GM23338 (cell line): ENCODE measurements at places on chromosomes 1 and 21.

DNA sequence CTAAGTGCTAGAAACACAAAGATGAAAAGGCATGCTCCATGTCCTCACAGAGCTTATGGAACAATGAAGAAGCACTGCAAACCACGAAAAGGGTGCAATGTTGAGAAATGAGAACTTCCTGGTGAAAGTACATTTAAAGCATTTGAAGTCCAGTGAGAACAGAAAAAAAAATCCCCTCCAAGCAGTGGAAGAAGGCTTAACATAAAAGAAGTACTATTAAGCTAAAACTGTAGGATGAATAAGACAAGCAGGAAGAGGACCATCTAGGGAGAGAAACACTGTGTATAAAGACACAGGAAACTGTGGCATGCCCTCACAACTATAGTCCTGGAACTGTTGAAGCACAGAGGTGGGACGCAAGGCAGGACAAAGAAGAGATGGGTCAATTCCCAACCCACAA lies 10.0 kb downstream of the TP53BP2 start:
- H3K36me3 ChIP-seq = no peaks in the 10 kb centered on the region
- no peak overlapping the region for H3K4me3 ChIP-seq
- peaks cover 51% of the 10 kb centered on the region for H3K4me1 ChIP-seq
- H3K27ac ChIP-seq = no peak overlapping the region

GRCh38 chr21:44695641-44696040 lies 1.3 kb upstream of the KRTAP10-12 start:
- no peaks in the 10 kb centered on the region; the same call in 1 of the 2 replicates for H3K36me3 ChIP-seq
- H3K27ac ChIP-seq = no peak overlapping the region

GRCh38 chr1:152442301-152442700 lies 28.2 kb upstream of the CRNN start:
- H3K36me3 ChIP-seq = no peaks in the 10 kb centered on the region
- no peak overlapping the region for H3K27ac ChIP-seq
- no peak overlapping the region for H3K4me3 ChIP-seq

DNA sequence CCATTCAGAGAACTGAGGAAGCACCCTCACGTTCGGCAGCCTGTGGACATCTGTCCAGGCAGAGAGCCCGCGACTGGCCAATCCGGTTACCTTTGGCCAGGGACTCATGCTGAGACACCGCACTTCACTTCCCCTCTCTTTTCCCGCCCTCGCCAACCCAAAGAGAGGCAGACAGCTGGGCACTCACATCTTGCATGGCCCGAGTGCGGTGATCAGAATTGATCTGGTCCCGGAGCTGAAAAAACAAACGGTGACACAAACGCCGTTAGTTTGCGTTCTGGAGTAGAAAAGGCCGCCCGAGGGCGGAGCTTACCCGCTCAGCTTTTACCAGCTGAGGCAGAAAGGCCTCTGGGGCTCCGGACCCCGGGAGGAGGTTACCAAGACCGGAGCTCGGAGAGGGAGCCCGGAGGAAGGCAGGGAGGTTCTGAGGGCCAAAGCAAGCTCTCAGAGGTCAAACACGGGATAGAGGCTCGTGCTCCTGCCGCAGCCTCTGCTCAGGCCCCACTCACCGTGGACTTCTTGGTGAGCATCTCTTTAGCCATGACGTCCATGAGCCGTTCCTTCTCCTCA lies 376 bp downstream of the SF3A3 start:
- peak overlapping the region; percentile 86 for H3K4me3 ChIP-seq
- peak; percentile 58 for DNase-seq
- H3K27me3 ChIP-seq = no peaks in the 10 kb centered on the region
- H3K36me3 ChIP-seq = peaks cover 34% of the 10 kb centered on the region
- H3K4me1 ChIP-seq = 0 out of 2 replicates have a peak, but pooled peaks cover 7% of the 10 kb centered on the region
- H3K27ac ChIP-seq = peak overlapping the region; percentile 88

GRCh38 chr1:222784371-222784770 lies 30.5 kb upstream of the DISP1 start:
- no peak overlapping the region for H3K4me3 ChIP-seq
- H3K27me3 ChIP-seq = no peaks in the 10 kb centered on the region; the same call in 1 of the 2 replicates
- H3K36me3 ChIP-seq = no peaks in the 10 kb centered on the region
- DNase-seq = no peak

- no peaks in the 10 kb centered on the region for H3K4me1 ChIP-seq
- no peaks in the 10 kb centered on the region for H3K27me3 ChIP-seq
- no peak for DNase-seq
- H3K36me3 ChIP-seq = no peaks in the 10 kb centered on the region
- H3K27ac ChIP-seq = no peak overlapping the region
- H3K4me3 ChIP-seq = no peak overlapping the region
Measured at GRCh38 chr21:19833082-19833481, 1165.1 kb upstream of the NCAM2 start.

- DNase-seq = no peak
- no peaks in the 10 kb centered on the region for H3K36me3 ChIP-seq
- H3K27ac ChIP-seq = no peak overlapping the region
- no peaks in the 10 kb centered on the region for H3K27me3 ChIP-seq
Measured at GRCh38 chr1:31152181-31152795, 86.8 kb upstream of the PUM1 start.

DNA sequence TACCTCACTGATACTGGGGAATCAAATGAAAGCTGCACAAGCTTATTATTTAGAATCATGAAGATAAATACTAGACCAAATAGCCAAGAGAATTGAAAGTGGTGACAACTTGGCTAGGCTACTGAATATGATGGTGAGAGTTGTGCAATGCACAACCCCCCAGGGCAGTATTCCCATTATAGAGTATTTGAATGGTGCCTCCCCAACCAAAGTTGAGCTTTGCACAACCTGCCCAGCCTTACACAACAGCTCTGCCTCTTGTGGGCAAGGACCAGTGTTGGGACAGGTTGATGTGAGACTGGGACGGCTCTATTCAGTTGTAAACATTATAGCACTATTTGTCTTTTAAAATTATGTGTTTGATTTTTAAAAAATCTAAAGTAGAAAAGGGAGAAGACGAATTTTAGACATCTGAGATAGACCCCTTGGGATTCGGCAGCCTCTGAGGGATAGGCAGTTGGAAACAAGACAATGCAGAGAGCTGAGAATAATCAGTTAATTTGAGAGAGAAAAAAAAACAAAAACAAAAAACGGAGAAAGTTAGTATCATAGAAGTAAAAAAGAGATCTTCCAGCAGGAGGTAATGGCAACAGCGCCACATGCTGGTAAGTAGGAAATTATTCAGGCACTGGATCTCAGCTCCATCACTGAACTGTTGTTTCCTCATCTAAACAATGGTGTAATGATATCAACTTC lies 91.0 kb upstream of the KCNA3 start:
- H3K27me3 ChIP-seq = no peaks in the 10 kb centered on the region
- H3K36me3 ChIP-seq = no peaks in the 10 kb centered on the region
- peak; percentile 72 for DNase-seq
- H3K27ac ChIP-seq = no peak overlapping the region
- H3K4me3 ChIP-seq = no peak overlapping the region

GRCh38 chr1:184408580-184408979 lies 21.8 kb downstream of the C1orf21 start:
- no peak overlapping the region for H3K4me3 ChIP-seq
- no peaks in the 10 kb centered on the region for H3K27me3 ChIP-seq
- no peaks in the 10 kb centered on the region for H3K36me3 ChIP-seq
- peak; percentile 43 for DNase-seq

GRCh38 chr1:56524263-56524662 lies 55.1 kb downstream of the PLPP3 start:
- no peak for DNase-seq
- H3K4me1 ChIP-seq = peaks cover 49% of the 10 kb centered on the region
- no peak overlapping the region for H3K4me3 ChIP-seq
- no peaks in the 10 kb centered on the region for H3K27me3 ChIP-seq

- H3K4me1 ChIP-seq = peaks cover 4% of the 10 kb centered on the region; the same call in 1 of the 2 replicates
- no peak overlapping the region for H3K4me3 ChIP-seq
- no peaks in the 10 kb centered on the region for H3K36me3 ChIP-seq
- DNase-seq = no peak
Measured at GRCh38 chr1:12553963-12554362, 64.0 kb downstream of the DHRS3 start.

DNA sequence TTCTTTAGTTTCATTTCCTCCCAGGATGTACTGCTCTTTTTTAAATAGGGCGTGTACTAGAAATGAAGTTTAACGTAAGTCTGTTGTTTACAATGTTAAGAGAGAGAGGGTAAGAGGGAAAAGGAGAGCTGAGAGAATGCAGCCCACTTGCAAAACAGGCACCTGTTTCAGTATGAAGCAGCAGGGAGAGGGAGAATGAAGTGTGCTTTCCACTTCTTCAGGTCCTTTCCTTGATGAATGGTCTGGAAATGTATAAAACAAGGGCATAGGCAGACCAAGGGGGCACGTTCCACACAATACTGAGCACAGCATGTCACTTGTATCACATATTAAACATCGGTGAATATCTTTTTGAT lies 2.0 kb downstream of the KCNA3 start:
- peaks cover 58% of the 10 kb centered on the region for H3K27me3 ChIP-seq
- no peak overlapping the region for H3K4me3 ChIP-seq
- no peak overlapping the region for H3K27ac ChIP-seq
- H3K4me1 ChIP-seq = no peaks in the 10 kb centered on the region

GRCh38 chr1:109530457-109531087 lies 9.1 kb upstream of the GPR61 start:
- no peaks in the 10 kb centered on the region for H3K27me3 ChIP-seq
- H3K4me1 ChIP-seq = peaks cover 4% of the 10 kb centered on the region; the same call in 1 of the 2 replicates
- H3K27ac ChIP-seq = no peak overlapping the region
- H3K36me3 ChIP-seq = no peaks in the 10 kb centered on the region
- H3K4me3 ChIP-seq = no peak overlapping the region

- H3K4me1 ChIP-seq = no peaks in the 10 kb centered on the region
- H3K4me3 ChIP-seq = no peak overlapping the region
Measured at GRCh38 chr1:56709269-56709880, 64.3 kb downstream of the PRKAA2 start.

DNA sequence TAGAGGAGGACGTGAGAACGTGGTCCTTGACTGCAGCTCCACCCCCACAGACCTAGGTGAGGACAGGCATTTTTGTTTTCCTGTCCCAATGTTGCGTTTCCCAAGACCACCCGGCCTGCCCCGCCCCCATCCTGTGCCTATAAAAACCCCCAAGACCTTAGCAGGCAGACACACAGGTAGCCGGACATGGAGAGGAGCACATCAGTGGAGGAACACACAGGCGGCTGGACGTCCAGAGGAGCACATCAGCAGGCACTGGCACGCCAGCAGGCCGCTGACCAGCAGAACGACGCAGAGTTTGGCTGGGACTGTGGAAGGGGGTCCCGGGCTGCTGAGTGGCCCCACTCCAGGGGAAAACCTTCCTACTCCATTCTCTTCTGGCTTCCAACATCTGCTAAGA lies 12.7 kb upstream of the HMGCL start:
- DNase-seq = peak; percentile 30
- H3K27me3 ChIP-seq = peaks cover 10% of the 10 kb centered on the region; the same call in 1 of the 2 replicates
- no peaks in the 10 kb centered on the region for H3K36me3 ChIP-seq
- peak overlapping the region; percentile 72 for H3K4me3 ChIP-seq
- no peaks in the 10 kb centered on the region; the same call in 1 of the 2 replicates for H3K4me1 ChIP-seq

DNA sequence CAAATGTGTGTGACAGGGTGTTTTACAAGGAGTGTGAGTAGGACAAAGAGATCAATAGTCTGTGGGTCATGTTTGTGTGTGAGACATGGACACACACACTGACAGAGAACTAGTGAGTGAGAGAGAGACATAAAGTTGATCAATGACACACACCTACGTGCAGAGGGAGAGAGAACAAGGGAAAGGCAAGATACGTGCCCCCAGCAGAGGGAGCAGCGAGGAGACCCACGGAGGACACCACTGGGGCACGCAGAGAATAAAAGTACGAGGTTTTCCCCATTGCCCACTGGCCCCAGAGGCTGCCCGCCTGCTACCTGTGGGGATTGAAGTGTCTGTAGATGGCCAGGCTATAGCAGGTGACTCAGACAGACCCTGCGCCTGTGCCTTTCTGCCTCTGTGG lies 130.2 kb upstream of the CSF3R start:
- no peak overlapping the region for H3K4me3 ChIP-seq
- H3K36me3 ChIP-seq = no peaks in the 10 kb centered on the region
- no peaks in the 10 kb centered on the region for H3K4me1 ChIP-seq
- H3K27ac ChIP-seq = no peak overlapping the region
- DNase-seq = peak; percentile 32
- H3K27me3 ChIP-seq = no peaks in the 10 kb centered on the region

- peaks cover 37% of the 10 kb centered on the region for H3K4me1 ChIP-seq
- peak within 1 kb of the TSS; percentile 79; the same call in 1 of the 2 replicates for H3K27ac ChIP-seq
- peak; percentile 91 for DNase-seq
- no peaks in the 10 kb centered on the region for H3K36me3 ChIP-seq
Measured at GRCh38 chr1:24502709-24503058, at the start of gene RCAN3. Gene RCAN3, plus strand, starts transcription at chr1:24502836. Its CDS starts 11,537 bp downstream, at chr1:24514373.

- no peak for DNase-seq
- peak overlapping the region; percentile 3; the same call in 1 of the 2 replicates for H3K27ac ChIP-seq
- no peaks in the 10 kb centered on the region for H3K4me1 ChIP-seq
- no peak overlapping the region for H3K4me3 ChIP-seq
Measured at GRCh38 chr1:94608852-94609530, 67.4 kb upstream of the F3 start.

GRCh38 chr1:164801791-164802502 lies 243.0 kb downstream of the PBX1 start:
- H3K27me3 ChIP-seq = no peaks in the 10 kb centered on the region
- H3K4me1 ChIP-seq = no peaks in the 10 kb centered on the region
- H3K36me3 ChIP-seq = peaks cover 10% of the 10 kb centered on the region
- H3K27ac ChIP-seq = no peak overlapping the region
- no peak for DNase-seq
- no peak overlapping the region for H3K4me3 ChIP-seq

GRCh38 chr21:26461500-26461899 lies 111.6 kb downstream of the CYYR1 start:
- H3K4me1 ChIP-seq = no peaks in the 10 kb centered on the region
- H3K27me3 ChIP-seq = no peaks in the 10 kb centered on the region
- no peak for DNase-seq
- no peak overlapping the region for H3K27ac ChIP-seq
- H3K36me3 ChIP-seq = no peaks in the 10 kb centered on the region
- H3K4me3 ChIP-seq = no peak overlapping the region

DNA sequence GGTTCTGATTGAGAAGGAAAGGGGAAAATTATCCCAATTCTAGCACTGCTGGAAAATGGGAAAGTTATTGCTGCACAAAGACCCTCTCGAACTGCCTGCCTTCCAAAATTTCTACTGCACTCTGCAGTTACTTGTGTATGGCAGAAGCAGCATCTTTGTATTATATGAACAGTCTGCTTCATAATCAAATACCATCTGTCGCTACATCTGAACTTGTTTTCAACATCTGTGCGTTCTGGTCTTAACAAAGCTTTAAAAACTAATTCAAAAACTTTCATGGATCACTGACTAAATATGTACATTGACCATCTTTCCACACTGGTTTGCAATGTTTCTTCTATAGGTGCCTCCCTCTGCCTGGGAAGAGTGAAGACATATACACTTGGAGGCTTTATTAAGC lies 79.2 kb downstream of the PROX1 start:
- H3K27me3 ChIP-seq = no peaks in the 10 kb centered on the region
- H3K4me1 ChIP-seq = no peaks in the 10 kb centered on the region
- no peak overlapping the region for H3K27ac ChIP-seq
- DNase-seq = no peak

- H3K27me3 ChIP-seq = no peaks in the 10 kb centered on the region
- no peak for DNase-seq
- H3K4me1 ChIP-seq = no peaks in the 10 kb centered on the region
- no peak overlapping the region for H3K27ac ChIP-seq
Measured at GRCh38 chr1:4591926-4592325, 62.5 kb upstream of the AJAP1 start.

GRCh38 chr1:66493731-66494130 lies 40.2 kb upstream of the SGIP1 start:
- no peak for DNase-seq
- H3K27ac ChIP-seq = no peak overlapping the region
- H3K4me1 ChIP-seq = no peaks in the 10 kb centered on the region
- no peak overlapping the region for H3K4me3 ChIP-seq
- no peaks in the 10 kb centered on the region for H3K27me3 ChIP-seq
- no peaks in the 10 kb centered on the region for H3K36me3 ChIP-seq

- no peak overlapping the region for H3K4me3 ChIP-seq
- DNase-seq = no peak
- peaks cover 32% of the 10 kb centered on the region for H3K4me1 ChIP-seq
- H3K27me3 ChIP-seq = peaks cover 81% of the 10 kb centered on the region
- no peak overlapping the region for H3K27ac ChIP-seq
Measured at GRCh38 chr1:90831910-90832309, 114.8 kb upstream of the BARHL2 start.
